ENCODE measurements at places on chromosomes 1 and 21.

- no peak for DNase-seq
Measured at GRCh38 chr21:33403786-33404585, 773 bp downstream of the IFNGR2 start.

GRCh38 chr1:233722212-233722979 is 108.5 kb downstream of the KCNK1 start:
- DNase-seq = no peak

GRCh38 chr1:229097356-229097755 is 173.6 kb upstream of the RAB4A start:
- DNase-seq = no peak

DNA sequence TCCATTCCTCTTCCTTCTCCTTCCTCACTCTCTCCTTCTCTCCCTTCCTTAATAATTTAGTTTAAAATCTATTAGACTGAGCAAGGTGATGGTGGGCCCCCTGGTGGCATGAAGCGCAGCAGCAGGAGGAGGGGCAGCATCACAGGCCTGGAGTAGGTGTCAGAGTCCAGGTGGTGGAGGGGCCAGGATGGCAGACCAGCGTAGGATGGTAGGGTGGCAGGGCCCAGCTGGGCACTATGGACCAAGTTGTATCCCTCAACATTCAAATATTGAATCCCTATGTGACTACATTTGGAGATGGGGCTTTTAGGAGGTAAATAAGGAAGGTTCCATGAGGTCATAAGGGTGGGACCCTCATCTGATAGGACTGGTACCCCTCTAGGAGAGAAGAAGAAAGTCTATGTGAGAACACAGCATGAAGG is 61.0 kb downstream of the WDR4 start:
- DNase-seq = no peak

DNA sequence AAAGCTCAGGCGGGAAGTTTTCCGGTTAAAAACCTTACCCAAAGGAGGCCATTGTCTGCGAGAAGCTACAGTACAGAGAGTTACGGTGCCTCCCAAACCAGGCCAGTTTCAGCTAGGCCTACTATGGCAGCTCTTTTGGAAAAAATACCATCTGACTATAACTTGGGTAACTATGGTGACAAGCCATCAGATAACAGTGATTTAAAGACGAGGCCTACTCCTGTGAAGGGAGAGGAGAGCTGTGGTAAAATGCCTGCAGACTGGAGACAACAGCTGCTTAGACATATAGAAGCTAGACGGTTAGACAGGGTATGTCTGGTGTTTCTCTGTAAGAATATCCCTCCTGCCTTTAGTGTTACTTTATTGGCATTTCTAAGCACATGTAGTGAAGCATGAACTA is 165.9 kb downstream of the LRRC40 start:
- no peak for DNase-seq

GRCh38 chr1:3539707-3540425 is 71.4 kb downstream of the MEGF6 start:
- DNase-seq = no peak

- no peak for DNase-seq
Measured at GRCh38 chr1:184352776-184353175, 34.1 kb upstream of the C1orf21 start.

- no peak for DNase-seq
Measured at GRCh38 chr1:23617084-23617521, 57.8 kb upstream of the ID3 start.

- no peak for DNase-seq
Measured at GRCh38 chr1:54200519-54200997, 591 bp downstream of the MRPL37 start.

GRCh38 chr1:159510229-159510541 is 25.6 kb downstream of the OR10J5 start:
- no peak for DNase-seq

GRCh38 chr1:74963120-74963519 is 171.1 kb upstream of the LHX8 start:
- no peak for DNase-seq

- DNase-seq = no peak
Measured at GRCh38 chr1:2632051-2632430, 775 bp downstream of the MMEL1 start.

- no peak for DNase-seq
Measured at GRCh38 chr1:245997471-245998258, 509.4 kb downstream of the SMYD3 start.

DNA sequence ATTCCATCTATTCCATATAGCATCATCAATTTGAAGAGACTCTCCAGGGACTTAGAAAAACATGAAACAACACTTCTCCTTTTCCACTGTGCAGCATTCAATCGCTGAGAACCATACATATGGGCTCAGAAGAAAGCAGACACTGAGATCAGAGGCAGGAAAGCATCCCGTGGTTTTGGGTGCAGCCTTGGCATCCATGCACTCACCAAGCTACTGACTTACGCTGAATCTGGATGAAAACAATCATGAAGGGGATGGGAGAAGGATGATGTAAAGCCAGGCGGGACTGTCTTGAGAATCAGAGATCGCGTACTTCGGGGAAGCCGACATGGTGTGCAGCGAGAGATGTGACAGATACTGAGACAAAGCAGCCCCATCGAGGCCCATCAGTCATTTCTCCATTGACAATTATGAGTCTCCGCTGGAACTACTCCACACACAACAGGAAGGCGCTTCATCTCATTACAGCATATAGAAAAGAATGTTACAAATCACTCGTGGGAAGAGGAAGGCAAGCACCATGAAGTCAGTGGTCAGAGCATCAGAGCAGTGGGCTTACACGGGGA is 2.3 kb upstream of the TIAM1 start:
- no peak for DNase-seq

- no peak for DNase-seq
Measured at GRCh38 chr1:167479331-167479979, 38.9 kb downstream of the CD247 start.

DNA sequence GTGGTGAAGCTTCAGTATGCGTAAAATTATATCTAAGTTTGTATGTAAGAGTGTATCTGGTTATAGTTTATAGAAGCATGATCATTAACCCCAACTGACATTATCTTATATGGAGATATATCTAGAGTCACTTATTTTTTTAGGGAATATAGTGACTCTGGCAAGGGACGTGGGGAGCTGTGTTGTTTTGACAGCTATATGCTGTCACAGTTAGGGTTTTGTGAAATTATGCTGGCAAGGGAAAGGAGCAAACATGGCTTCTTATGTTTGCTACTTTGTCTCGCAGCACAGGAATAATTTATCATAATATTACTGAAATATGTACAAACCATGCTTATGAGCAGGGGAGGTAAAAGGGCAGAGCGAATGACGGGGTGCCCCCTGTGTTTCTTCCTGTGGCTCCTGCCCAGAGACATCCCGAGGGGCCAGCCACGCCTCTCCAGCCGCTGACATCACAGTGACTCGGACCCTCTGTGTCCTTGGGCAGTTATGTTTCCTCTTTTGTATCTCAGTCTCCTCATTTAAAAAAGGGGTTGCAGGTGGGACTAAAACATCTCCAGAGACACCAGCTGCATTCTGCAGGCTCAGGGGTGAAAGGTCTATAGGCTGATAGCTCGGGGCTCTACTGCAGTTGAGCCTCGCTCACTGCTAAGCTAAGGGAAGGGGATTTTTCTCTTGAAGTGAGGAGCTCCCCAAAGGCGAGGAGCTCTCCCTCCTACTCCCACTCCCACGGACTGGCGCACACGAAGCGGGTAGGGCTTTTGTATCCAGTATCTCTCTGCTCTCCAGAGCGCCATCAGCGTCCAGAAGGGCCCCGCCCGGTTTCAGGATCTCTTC is 14.9 kb downstream of the A3GALT2 start:
- DNase-seq = no peak

DNA sequence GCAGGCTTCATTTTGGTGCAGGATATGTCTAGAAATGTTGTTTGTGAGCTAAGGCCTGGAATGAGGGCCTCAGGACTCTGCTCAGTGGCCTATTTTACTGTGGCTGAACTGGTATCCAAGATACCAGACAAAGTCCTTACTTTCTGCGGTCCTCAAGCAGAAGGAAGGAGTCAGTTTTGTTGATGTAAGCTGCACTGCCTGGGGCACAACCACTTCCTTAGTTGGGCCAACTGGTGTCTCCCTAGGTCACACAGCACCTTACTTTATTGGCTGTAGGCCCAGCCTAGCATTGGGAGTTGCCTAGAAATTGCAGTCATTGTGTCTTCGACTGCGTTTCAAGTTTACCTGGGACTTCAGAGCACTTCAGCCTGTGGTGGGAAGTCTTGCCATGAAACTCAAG is 1322.7 kb downstream of the AMY1C start:
- DNase-seq = no peak

- DNase-seq = no peak
Measured at GRCh38 chr1:117128323-117129079, 7.0 kb upstream of the TRIM45 start.

- no peak for DNase-seq
Measured at GRCh38 chr1:204250428-204251030, 36.7 kb upstream of the GOLT1A start.

GRCh38 chr1:109258481-109259466 is 9.4 kb downstream of the CELSR2 start:
- DNase-seq = no peak

DNA sequence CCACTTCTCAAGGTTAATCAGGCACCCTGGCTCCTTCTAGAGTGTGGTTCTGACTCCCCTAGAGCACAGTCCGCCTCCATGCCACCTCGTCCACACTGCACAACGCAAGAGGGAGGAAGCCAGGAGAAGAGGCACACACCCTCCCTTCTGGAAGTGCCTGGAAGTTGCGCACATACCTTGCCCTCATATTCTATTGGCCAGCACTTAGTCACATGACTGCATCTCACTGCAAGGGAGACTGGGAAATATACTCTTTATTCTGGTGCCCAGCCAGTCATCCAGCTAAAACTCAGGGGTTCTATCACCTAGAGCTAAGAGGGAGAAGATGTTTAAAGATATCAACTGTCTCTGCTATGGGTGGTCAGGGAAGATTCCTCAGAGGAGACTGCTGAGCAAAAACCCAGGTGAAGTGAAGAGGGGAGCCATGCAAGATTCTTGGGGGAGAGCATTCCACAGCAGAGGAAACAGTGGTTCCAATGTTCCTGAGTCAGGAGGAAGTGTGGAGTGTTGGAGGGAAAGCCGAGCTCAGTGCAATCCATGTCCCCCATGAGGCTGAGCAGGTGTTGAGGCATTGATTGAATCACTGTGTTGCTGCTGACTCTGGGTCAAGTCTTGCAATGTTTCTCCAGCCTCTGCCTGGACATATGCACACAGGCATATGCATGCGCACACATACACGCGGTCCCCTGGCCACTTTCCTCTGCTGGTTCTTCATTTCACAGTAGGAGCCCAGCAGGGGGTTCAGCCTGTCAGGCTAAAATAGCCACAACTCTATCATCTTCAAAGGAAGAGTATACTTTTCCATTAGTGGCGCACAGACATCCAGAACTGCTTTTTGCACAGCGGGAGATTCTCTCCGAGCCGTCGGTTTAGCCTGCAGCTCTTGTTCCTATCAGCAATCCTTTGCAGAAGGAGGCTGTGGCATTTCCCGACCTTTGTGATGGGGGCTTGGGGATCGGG is 22.3 kb upstream of the KLHDC7A start:
- DNase-seq = no peak

GRCh38 chr1:220791956-220792355 is 5.2 kb downstream of the MTARC1 start:
- DNase-seq = no peak

- DNase-seq = no peak
Measured at GRCh38 chr1:160076295-160076694, 5.0 kb upstream of the KCNJ9 start.

GRCh38 chr21:45244799-45245340 is 42.8 kb downstream of the POFUT2 start:
- no peak for DNase-seq

- DNase-seq = no peak
Measured at GRCh38 chr1:9805006-9805508, 18.7 kb downstream of the CLSTN1 start.

DNA sequence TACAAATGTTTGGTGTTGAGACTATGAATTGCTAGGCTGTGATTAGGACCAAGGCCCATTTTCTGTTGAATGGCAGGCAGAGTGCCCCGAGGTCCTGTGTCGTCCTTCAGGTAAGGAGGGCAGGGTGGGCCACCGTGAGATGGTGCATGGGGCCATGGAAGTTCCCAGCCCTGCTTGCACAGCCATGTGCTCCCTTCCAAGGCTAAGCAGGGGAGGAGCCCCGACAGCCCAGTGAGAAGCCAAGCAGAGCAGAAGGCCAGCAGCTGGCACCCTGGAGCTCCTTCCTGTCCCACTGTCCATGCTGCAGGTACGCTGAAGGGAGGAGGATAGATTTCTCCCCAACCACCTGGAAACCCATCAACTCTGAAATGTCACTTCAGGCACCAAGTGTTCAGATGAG is 8.2 kb upstream of the NUAK2 start:
- DNase-seq = no peak

- DNase-seq = no peak
Measured at GRCh38 chr1:208027861-208028260, 116.9 kb upstream of the CD34 start.

- DNase-seq = no peak
Measured at GRCh38 chr1:204828352-204828850, 42.3 kb upstream of the NFASC start.

- DNase-seq = no peak
Measured at GRCh38 chr1:169003864-169004516, 102.5 kb upstream of the ATP1B1 start.

DNA sequence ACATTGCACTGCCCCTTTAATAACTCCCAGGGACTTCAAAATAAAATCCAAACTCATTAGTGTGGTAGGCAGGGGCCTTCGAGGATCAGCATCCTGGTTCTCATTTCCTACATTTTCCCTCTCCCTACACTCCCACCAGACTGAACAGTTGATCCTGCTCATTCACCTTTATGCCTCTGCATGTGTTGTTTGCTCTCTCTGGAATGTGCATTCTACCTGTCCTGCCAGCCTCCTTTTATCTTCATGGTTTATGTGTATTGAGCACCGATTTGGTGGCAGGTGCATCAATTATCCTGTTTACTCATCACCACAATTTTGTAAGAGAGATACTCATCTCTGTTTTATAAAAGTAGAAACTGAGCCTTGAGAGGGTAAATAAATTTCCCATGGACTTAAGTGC is 125.0 kb downstream of the ADSS2 start:
- DNase-seq = no peak

GRCh38 chr1:156627313-156627880 is 8.2 kb downstream of the HAPLN2 start:
- DNase-seq = no peak

DNA sequence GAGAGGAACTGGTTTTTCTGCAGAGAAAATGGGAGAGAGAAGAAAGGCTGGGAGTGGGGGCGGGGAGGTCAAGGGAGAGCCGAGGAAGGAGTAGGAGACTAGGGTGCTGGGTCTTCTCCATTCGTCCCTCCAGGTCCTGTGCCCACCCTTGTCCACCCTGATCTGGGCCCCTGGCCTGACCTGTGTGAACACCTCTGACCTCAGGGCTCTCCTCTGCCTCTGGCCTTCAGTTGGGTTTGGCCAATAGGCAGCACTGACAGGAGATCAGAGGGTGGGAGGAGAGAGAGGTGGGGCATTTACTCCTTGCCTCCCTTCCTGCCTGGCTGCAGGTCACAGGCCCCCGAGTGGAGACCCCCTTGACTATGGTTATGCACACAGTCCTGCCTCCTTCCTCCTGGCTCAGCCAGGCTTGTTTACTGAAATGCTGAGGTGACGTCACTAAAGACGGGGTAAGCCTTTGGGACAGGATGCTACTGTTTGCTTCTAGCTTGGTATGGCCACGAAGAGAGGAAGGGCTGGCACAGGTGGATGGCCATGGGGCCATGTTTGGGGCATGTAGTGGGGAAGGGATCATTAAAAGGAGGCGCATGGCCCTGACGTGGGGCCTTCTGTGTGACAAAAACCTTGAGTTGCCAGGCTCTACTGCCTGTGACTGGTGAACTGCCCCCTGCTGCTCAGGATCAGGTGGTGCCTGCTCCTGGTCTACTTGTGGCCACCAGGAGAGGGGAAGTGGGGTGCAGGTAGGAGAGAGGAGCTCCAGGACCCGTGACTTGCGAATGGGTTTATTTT is 248.7 kb upstream of the CSF3R start:
- DNase-seq = no peak
